ENCODE measurements at places on chromosomes 3 and 15. TPM values are rescaled to one million over a fixed set of nuclear protein-coding genes. Genes with fewer than 3 reads are reported as not detected.

The DAZL gene
- not detected for total RNA-seq

The CRYGS gene
- total RNA-seq: 2.1 TPM

The SRGAP3 gene
- 3.1 TPM for total RNA-seq

The ZNF774 gene
- 1.1 TPM for total RNA-seq

The IGSF10 gene
- total RNA-seq: 0.33 TPM
